Cortex of kidney (tissue), 1 donor: ENCODE measurements at places on chromosomes 6 and 20.

DNA sequence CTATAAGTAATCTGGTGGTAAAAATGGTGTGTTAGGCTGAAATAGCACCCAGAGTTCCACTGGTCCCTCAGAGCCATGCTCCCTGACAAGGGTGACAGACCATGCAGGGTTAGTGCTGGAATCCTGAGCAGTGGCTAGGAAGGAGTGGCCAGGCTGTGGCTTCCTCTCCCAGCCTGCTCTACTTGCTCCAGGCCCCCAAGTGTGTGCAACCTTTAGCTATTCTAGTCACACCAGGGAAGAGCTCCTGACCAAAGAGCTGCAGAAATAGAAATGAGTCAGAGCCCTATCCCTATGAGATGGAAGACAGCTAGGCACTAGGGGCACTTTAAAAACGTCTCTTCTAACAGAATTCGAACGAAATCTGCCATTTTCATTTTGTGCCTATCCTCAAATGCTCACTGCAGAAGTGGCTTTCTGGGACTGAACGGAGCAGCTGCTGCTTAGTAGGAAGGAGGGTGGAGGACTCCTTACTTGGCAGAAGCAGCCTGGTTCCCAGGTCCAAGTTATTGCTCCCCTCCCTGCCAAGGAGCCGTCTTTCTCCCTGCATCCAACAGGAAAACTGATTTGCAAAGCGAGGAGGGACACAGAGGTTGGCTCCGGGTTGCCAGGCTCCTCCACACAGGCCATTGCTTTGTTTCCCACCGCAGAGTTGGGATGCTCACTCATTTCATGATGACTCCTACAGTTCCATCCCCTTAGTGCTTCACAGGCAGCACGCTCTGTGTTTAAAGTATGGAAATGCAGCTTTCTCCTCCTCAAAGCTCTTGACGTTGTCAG lies 754.5 kb downstream of the C6orf118 start:
- DNase-seq = no peak

- no peak for DNase-seq
These were observed 5.6 kb downstream of the TFAP2A start for GRCh38 chr6:10409233-10409721.

- DNase-seq = no peak
These were observed 278.4 kb downstream of the LRFN2 start for GRCh38 chr6:40308533-40309306.

DNA sequence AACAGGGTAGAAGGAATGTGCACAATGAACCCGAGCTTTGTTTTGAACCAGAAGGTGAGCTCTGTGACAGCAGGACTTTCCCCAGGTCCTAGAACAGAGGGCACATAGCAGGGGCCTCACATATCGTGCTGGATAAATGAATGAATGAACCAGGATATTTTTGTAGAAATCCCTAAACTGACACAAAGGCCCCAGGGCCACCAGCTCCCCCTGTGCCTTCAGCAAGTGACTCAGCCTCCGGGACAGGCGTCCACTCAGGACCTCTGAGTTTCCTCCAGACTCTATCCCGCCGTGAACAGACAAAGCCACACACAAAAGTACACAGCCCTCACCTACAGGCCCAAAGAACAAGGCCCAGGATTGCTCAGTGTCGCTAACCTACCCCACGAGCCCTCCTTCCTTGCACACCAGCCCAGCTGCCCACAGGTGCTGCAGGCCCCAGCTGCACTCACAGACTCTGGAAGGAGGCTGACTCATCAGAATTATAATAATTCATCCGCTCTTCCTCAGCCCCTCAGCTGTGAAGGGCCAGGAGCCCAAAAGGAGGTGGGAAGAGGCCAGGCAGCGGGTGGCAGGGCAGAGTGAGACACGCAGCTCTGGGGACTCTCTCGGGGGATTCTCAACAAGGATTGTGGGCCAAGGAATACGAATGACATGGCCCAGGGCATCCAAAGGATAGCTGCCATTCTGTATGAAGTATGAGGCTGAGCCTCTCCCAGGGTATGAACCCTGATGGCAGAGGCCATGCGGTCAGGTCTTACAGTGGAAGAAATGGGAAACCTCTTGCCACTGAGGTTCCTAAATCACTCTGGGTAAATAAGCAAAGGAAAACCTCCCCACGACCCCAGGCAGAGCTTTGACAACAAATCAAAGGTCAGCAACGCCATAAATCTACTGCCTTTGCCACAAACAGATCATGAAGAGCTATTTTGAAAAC lies 40.9 kb downstream of the SUMO4 start:
- no peak for DNase-seq

- DNase-seq = no peak
These were observed 199.4 kb upstream of the ZNF217 start for GRCh38 chr20:53792946-53793536.

DNA sequence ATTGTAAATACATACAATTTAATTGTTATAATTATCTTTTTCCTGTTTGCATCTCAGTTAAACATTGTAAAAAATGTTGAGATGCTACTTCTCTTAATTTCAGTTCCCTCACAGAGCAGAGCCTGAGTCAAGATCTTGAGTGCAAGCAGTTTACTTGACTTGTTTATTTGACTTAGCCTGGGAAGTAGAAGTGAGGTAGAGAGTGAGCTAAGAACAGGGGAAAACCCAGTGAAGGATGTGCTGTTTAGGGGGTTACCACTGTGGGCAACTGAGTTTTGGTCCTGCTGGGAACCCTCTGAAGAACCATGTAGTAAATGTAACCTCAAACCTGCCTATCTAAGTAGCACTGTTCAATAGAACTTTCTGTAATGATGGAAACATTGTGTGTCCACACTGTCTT lies 495.2 kb upstream of the FLRT3 start:
- DNase-seq = no peak

DNA sequence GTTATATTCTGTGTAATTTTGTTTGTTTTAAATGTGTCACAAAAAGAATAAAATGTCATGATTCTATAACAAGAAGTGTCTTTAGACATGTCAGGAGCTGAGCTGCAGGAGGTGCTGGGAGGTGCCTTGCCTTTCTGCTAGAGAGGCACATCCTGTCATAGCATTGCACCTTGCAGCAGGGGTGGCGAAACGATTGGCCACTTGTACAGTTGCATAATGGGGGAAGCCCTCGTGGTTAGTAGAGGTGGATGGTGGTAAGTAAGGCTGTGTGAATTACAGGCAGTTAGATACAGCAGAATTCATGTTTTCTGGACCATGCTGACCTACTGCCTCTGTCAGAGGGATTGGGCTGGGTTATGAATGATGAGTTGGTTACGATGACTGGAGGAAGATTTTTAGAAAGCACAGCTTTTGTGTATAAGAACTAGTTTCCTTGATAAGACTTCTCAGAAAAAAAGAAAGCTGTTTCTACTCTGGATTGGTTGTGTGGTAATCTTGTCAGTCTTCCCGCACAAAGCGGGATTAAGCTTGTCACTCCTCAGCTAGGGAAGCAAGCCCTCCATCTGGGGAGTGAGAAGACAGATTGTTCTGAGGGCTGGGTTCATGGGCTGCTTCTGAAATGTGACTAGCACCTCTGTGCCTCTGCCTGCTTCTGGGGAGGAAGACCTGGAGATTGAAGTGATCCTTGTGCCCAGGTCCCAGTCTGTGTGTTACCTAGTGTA lies 74.9 kb downstream of the FOXO3 start:
- DNase-seq = no peak

DNA sequence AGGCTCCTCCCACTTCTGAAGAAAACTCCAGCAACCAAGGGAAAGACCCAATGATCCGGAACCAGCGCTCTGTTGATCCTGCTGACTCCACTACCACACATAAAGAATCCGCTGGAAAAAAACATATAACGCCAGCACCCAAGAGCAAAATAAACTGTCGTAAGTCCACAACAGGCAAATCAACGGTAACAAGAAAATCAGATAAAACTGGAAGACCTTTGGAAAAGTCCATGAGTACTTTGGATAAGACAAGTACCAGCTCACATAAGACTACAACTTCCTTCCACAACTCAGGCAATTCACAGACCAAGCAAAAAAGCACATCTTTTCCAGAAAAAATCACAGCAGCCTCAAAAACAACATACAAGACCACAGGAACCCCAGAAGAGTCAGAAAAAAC lies 8.0 kb downstream of the MUCL3 start:
- no peak for DNase-seq

DNA sequence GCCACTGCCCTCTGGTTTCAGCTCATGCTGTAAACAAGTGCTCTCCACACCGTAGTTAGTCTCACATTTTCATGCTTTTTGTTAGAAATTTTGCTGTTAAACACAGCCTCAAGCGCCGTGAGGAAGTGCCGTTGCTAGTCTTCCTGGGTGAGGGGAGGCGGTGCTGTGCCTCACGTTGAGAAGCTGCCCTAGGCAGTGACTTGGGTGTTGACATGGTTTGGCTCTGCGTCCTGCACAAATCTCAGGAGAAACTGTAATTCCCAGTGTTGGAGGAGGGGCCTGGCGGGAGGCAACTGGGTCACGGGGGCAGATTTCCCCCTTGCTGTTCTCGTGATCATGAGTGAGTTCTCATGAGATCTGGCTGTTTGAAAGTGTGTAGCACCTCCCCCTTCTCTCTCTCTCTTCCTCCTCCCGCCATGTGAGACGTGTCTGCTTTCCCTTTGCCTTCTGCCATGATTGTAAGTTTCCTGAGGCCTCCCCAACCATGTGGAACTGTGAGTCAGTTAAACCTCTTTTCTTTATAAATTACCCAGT lies 95.8 kb downstream of the ERMARD start:
- no peak for DNase-seq

DNA sequence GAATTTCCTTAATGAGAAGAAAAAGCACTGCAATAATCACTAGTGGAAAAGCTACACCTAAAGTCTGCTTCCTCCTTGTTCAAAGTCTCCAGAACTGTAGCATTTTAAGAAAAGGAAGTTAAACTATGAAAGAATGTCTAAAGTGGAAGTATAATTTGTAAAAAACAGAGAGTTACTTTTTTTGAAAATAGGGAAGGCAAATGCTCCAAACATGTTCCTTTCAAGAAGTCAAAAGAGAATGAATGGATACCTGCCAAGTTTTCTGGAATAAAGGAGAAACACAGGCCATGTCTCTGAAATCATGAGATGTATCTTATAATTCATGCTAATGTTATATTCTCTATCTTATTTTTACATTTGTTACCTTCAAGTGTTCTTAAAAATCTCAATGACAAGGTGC lies 60.7 kb upstream of the ADGRG6 start:
- DNase-seq = no peak

DNA sequence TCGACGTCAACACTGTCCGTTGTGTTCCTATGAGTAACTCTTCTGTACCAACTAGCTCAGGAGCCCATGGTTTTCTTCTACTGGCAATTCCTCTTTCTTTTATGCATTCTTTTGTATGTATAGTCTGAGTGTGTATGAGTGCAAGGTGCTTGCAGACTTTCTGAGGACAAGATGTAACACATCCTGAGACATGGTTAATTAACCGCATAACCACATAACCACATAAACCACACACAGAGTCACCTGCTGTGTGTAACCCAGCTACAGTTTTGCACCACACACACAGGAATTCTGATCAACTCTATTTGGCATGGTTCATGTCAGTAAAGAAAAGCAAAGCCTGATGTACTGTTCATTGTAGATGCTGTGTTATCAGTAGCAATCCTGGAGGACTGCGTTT lies 98.6 kb downstream of the DACT2 start:
- DNase-seq = no peak
